ENCODE measurements at places on chromosomes 4 and X.

- no peak for DNase-seq
These were observed 15.5 kb downstream of the ZFYVE28 start for GRCh38 chr4:2402941-2403340.

DNA sequence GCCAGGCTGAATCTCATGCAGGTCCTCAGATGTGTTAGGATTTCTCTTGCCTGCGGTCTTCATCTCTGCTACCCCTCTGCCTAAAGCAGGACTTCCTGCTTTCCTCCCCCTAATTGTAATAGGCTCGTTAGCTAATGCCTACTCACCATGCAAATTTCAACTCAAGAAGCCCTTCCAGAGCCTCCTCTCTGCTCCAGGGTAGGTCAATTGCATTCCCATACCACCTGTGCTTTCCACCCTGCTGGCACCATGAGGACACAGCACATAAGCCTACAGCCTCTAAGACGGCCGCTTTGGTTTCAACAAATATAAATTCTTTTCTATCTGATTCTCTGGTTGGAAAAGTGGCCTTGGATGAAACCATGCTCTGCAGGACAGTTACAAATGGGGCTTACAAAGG, 93.9 kb downstream of the QDPR start:
- no peak for DNase-seq

GRCh38 chr4:82469791-82470345, 39.5 kb downstream of the ENOPH1 start:
- DNase-seq = no peak

- no peak for DNase-seq
These were observed 633.3 kb downstream of the FAT4 start for GRCh38 chr4:125948021-125948420.

DNA sequence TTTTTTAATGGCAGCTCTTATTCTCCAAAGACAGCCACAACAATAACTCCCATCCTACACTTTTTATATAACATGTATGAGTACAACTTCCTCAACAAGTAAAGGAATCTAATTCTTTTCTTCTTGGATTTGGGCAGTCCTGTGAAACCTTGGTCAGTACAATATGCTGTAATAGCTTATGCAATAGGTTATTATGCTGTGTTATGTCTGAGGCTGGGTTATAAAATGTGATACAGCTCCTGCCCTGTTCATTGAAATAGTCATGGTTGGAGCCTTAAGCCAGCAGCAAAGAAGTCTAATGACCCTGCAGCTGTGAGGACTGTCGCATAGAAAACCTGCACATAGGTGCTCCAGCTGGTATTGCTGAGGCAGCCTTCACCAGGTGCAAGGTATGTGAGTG, 215.8 kb upstream of the RASGEF1B start:
- DNase-seq = no peak

DNA sequence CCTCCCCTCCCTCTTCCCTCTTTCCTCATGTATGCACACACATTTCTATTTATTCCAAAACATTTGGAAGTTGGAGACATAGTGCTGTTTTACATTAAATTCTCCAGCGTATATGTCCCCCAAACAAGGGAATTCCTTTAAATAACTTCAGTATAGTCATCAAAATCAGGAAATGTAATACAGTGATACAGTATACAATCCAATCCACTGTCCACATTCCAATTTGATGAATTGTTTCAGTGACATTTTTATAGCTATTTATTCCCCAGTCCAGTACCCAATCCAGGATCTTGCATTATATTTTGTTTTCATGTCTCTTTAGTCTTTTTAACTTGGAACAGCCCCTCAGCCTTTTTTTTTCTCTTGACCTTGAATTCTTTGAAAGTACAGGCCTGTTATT, 233.0 kb downstream of the DKK2 start:
- no peak for DNase-seq

DNA sequence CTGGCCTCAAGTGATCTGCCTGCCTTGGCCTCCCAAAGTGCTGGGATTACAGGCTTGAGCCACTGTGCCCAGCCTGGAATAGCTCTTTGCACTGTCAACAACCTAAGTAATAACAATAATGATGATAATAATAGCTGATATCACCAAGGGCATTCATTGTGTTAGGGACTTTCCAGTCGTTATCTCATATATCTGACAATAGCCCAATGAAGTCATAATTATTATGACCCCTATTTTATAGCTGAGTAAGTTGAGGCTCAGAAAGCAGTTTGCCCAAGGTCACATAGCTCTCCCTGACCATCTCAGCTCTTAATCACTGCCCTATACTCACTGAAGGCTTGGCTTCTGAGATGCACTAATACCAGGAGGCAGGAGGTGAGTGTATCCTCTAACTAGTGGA, 18.7 kb upstream of the MAP7D3 start:
- DNase-seq = no peak

GRCh38 chrX:79400623-79401022, 33.5 kb upstream of the ITM2A start:
- DNase-seq = no peak

DNA sequence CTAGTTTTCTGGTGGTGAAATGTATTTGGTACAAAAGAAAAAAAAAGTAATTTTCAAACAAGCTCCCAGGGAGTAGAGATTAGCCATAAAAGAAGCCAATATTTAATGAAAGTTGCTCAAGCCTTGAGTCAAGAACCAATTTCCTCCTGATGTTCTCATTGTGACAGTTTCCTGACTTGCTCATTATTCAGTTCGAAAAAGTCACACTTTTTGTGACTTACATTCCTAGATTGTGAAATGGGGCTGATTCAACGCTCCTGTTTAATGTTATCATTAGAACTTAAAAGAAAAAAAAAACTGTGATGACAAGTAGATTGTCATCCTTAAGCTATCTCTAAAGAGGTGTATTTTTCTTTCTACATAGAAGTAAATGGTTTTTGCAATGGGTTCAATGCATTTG, 122.6 kb upstream of the BMPR1B start:
- DNase-seq = no peak

DNA sequence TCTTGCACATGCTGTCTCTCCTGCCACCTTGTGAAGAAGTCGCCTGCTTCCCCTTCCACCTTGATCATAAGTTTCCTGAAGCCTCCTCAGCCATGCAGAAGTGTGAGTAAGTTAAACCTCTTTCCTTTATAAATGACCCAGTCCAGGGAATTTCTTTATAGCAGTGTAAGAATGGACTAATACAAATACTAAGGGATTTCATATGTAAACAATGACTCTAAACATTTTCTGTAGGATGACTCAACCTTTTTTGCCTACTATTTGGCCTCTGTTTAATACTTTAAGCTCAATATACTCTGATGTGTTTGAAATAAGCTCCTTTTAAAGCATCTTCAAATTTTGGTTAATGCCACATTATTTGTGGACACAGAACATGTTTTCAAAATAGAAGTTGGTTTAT, 813.5 kb upstream of the SLIT2 start:
- DNase-seq = peak; percentile 23

GRCh38 chr4:54700986-54701385, 43.2 kb downstream of the KIT start:
- DNase-seq = no peak

DNA sequence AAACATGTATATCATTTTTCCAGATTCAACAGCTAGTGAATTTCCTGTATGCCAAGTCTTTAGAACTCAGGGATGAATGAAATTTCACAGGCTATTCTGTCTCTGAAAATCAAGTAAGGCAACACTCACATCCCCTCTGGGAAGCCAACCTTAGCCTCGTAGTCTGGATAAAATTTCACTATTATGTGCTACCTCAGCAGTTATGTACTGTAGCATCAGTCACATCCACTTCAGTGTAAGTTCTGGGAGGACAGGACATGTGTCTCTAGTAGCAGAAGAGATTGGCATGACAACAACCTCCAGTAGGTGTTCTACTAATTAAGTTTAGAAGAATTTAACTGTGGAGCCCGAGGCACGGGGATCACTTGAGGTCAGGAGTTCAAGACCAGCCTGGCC, 42.4 kb upstream of the HS3ST1 start:
- DNase-seq = no peak

- DNase-seq = peak; percentile 16
These were observed 159.6 kb upstream of the ANK2 start for GRCh38 chr4:112889619-112890527.

GRCh38 chrX:155662282-155662681, 49.5 kb upstream of the TMLHE start:
- DNase-seq = no peak

- DNase-seq = no peak
These were observed 124.0 kb downstream of the FAM53A start for GRCh38 chr4:1559896-1560650.

DNA sequence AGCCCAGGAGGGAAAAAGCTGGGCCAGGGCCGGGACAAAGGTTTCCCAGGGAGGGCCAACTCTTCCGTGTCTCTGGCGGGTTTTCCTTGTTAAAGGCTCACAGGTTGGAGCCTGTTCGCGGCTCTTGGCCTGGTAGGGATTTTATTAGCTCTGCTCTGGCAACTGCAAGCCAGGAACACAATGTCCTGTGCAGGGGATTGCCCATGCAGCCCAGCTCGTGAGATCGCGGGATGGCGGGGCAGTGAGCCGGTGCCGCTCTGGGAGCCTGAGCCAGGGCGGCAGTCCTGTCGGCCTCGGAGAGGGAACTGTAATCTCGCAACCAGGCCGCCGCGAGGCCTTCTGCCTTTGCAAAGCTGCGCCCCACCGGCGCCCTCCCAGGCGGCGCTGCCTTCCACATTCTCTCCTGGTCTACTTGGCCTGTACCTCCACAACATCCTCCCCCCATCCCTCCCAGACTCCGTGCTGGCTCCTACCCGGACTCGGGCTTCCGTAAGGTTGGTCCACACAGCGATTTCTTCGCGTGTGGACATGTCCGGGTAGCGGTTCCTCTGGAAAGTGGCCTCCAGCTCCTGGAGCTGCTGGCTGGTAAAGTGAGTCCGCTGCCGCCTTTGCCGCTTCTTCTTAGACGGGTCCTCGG, 2.1 kb downstream of the PITX2 start:
- DNase-seq = no peak

DNA sequence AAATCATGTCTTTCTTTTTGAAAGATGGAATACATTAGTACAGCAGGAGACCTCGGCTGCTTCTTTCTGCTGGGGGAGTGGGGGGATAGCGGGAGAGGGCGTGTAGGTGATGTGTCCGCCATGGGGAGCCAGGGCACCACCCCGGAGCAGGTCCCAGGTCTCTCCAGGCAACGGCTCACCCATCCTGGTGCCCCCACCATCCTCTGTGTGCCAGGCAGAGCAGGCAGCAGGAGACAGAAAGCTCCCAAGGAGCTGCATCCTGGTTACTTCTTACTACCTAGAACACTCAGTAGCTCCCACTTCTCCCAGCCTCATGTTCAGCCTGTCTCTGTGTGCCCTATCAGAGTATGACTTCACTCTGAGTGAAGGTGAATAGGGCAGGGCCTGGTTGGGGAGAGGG, 23.6 kb downstream of the TNIP2 start:
- no peak for DNase-seq

DNA sequence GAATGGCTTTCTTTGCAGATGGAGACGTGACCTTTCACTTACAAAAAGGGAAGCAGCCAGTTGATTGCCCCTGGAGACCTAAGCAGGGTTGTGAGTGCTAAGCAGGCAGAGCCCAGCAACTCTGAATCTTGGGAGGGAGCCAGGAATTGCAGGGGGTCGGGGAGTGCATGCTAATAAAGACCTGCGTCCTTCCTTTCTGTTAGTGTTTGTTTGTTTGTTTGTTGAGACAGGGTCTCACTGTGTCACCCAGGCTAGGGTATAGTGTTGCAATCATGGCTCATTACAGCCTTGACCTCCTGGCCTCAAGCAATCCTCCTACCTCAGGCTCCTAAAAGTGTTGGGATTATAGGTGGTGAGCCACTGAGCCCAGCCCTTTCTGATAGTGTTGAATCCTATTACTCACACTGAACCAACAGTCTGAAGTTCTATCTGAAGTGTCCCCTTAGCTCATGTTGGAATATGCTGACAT, 137.4 kb downstream of the CEP135 start:
- DNase-seq = no peak

GRCh38 chr4:60808726-60809485, 391.2 kb upstream of the ADGRL3 start:
- no peak for DNase-seq

DNA sequence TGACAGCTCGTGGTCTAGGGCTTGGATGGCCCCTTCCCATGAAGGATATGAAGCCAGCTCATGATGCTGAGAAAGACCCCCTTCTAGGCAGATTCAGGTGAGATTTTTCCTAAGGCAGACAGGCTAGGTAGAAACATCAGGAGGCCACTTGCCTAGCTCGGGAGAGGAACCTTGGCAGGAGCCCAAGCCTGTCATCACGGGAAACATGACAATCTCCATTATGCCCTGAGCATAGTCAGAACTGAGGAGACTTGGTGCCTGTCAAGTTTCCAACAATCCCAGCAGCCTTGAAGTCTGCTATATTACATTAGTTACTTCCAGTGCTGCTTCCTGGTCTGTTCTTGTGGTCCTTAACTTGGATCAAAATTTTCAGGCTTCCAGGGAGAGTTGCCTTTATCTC, 18.7 kb upstream of the WDR1 start:
- no peak for DNase-seq

DNA sequence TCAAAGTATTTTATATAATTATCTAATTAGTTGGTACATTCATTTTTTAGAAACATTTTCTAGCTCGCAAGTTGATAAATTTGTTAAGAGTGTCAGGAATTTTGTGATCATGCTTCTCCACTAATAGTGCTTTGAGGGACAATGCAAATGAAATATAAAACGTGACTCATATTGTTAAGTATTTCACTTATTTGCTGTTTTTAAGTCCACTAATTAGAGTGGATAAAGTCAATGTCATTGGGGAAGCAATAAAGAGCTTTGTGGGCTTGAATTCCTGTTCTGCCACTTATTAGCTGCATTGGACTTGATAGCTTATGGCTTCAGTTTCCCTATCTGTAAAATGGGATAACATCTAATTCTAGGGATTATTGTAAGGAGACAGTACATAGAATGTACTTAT, 26.5 kb upstream of the ANAPC4 start:
- no peak for DNase-seq

- no peak for DNase-seq
These were observed 374.3 kb downstream of the MID1IP1 start for GRCh38 chrX:39175418-39176057.

- DNase-seq = peak; percentile 49
These were observed 19.5 kb upstream of the CCNI start for GRCh38 chr4:77095101-77095821.

DNA sequence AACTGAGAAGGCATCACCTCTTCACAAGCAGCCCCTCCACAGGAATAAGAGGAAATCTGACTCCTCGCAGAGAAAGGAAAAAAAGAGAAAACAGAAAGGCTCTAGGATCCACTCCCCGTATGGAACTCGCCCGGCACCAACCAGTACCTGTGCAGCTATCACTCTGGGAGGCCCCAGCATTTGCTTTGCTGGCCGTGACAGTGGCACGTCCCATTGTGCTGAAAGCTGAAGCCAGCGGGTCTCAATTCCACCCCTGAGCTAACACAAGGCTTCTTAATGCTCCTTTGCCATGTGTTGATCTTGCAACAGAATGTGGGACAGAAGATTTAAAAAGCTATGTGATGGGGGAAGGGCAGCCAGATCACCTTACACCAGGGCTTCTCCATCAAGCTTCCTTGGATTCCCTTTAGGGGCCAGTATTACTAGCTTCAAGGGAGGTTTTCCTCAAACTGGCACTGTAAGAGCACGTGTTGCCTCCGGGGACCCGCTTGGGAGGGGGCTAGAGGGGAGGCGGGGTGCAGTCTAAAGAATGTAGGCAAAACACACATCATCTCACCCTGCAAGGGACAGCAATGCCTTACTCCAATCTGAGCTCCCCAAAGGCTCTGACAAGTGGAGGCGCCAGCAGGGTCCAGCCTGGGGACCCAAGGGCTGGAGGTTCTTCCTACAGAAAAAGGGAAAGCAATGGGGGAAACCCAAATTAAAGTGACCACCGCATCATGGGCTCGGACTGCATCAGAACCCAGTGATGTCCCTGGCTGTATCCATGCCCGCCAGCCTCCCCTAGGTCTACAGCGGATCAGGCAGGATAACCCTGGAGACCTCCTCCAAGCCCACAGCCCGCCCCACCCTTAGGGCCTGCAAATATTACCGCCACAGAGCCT, 1.2 kb downstream of the USP46 start:
- peak; percentile 49 for DNase-seq

All from H4 (cell line).